ENCODE measurements at places on chromosomes 7 and 10. TPM values are rescaled to one million over a fixed set of nuclear protein-coding genes. Genes with fewer than 3 reads are reported as not detected.

TMEM270 gene
- not detected for total RNA-seq

ANKRD7 gene
- 0.48 TPM for total RNA-seq

CPA1 gene
- 6.7 TPM for total RNA-seq

TWIST1 gene
- 5.0 TPM for total RNA-seq

MYH16 gene
- not detected for total RNA-seq

IDI2 gene
- total RNA-seq, result not detected

ZNF862 gene
- 14.2 TPM for total RNA-seq

- peak; percentile 79 for DNase-seq
These were observed 35.4 kb upstream of the KNDC1 start for GRCh38 chr10:133124357-133125211.

GRCh38 chr7:100859856-100860255 is 7.3 kb upstream of the TRIP6 start:
- DNase-seq, result peak; percentile 75

GRCh38 chr10:29479081-29479925 is 155.5 kb downstream of the SVIL start:
- no peak for DNase-seq

DNA sequence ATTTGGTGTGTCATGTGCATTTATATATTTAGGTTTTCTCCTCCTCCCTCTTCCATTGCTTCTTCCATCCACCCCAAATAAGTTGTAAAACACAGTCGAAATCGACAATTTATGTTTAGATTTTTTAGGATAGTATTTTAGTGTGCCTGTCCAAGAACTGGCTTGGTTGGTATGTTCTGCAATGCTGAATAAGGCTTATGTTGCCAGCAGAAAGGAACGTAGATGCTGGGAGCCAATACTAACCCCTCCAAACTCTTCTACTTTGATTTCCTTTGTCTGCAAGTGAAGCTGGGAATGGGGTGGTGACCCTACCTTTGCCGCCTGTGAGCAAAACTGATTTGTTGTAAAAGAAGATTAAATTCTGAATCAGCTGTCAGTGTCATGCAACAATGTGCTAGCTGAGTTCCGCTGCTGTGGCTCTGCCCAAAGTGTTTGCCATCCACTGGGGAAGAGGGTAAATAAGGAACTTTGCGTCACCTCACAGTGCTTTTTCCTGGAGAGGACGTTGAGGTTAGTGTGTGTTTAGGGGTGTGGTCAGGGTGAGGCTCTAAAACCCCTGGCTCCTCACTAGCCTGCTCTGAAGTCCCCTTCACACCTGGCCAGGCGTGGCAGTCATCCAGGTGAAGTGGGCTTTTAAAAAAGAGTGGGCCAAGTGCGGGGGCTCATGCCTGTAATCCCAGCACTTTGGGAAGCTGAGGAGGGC is 44.4 kb downstream of the TACC2 start:
- no peak for DNase-seq

DNA sequence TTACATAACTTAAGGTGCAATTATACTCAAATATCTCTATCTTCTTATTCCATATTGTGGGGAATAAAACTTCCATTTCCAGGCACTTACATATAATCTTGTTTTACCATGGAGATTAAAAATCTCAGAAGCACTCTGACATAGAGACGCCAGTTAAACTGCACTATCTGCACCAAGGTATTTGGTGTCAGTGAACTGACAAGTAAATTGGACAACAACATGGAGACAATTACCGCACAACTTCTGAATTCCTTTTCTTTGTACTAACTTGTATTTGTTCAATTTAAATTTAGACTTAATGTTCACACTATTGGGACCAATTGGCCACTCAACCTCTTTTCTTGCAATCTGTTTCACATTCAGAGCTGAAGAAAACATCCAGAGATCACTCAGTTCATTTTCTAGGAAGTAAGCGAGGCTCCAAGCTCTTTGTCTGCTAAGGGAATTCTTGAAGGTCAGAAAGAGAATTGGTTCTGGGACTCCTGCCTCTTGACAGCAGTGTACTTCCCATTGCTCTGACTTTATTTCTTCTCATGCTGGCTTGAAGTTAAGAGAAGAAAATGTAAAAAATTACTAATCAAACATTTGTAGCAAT is 184.7 kb downstream of the CHCHD3 start:
- no peak for DNase-seq

DNA sequence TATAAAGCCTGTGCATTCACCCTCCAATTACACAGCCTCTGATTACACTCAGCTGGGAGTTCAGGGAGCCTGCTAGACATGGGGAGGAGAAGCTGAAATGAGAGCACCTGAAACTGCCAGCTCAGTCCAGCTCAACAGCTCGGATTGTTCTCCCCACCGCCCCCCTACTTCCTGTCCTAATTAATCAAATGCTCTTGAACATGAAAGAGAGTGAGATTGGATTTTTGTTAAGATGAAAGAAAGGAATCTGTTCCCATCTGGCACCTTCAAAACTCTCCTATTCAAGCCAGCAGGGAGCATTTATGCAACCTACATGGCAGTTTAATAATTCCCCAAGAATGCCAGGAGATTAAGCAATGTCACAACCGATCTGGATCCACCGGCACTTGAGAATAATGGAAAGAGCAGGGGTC is 98.0 kb downstream of the NPSR1 start:
- DNase-seq, result no peak

GRCh38 chr10:63267414-63268148 is 134.5 kb downstream of the NRBF2 start:
- no peak for DNase-seq

DNA sequence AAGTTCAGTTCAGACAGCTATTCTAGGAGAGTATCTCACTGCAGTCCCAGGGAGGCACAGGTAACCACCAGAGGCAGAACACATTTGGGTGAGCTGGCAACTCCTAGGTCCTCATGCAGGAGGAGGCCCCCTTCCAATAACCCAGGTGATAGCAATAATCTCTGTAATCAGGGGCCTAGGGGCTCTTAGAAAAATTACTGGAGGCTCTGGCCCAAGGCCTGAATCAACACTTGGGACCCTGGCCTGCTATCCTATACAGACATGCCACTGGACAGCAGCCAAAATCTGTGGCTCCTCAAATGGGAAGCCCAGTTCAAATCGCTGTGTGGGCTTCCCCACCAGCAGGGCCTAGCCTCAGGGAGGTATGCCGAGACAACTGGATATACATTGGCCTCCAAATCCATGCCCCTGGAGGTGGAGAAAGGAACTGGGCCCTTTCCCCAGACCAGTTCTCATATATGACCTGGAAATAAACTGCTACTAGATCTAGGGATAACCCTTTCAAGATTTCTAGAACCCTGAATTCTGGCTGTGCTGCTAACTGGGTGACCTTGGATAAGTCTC is 1.6 kb downstream of the AVPI1 start:
- DNase-seq, result no peak

GRCh38 chr10:63677001-63677400 is 155.8 kb downstream of the REEP3 start:
- no peak for DNase-seq

GRCh38 chr10:125024497-125025234 is 82.7 kb downstream of the ZRANB1 start:
- peak; percentile 55 for DNase-seq

GRCh38 chr10:102465466-102465865 is 14.1 kb upstream of the C10orf95 start:
- DNase-seq, result no peak

GRCh38 chr7:155589001-155589980 is 42.9 kb upstream of the CNPY1 start:
- DNase-seq, result peak; percentile 72

- DNase-seq, result no peak
These were observed 22.1 kb downstream of the CAV1 start for GRCh38 chr7:116546916-116547315.

DNA sequence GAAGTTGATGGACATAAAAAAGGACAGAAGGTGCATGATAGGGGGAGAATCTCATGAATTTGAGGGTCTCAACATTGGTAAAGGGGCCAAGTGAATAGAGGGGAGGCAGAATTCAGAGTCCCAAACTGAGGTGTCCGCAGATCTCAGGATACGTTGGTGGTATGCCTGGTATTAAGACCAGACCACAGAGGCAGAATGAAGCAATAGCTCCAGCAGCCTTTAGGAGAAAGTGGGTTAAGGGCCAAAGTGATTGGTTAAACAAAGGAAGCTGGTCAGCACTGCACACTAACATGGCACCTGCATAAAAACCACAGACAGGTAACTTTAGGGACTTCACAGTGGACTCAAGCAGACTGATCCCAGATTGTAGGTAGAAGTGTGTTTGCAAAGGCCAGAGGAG is 37.5 kb downstream of the MEST start:
- DNase-seq, result no peak

- DNase-seq, result no peak
These were observed 52.7 kb downstream of the MAD1L1 start for GRCh38 chr7:2180081-2180480.

- DNase-seq, result no peak
These were observed 15.3 kb downstream of the LIPK start for GRCh38 chr10:88721392-88721791.

GRCh38 chr10:61391281-61391680 is 61.9 kb downstream of the TMEM26 start:
- DNase-seq, result no peak

GRCh38 chr10:88651101-88651551 is 13.1 kb upstream of the LIPF start:
- no peak for DNase-seq

- DNase-seq, result no peak
These were observed 642.2 kb downstream of the SH2D4B start for GRCh38 chr10:81179805-81180452.

DNA sequence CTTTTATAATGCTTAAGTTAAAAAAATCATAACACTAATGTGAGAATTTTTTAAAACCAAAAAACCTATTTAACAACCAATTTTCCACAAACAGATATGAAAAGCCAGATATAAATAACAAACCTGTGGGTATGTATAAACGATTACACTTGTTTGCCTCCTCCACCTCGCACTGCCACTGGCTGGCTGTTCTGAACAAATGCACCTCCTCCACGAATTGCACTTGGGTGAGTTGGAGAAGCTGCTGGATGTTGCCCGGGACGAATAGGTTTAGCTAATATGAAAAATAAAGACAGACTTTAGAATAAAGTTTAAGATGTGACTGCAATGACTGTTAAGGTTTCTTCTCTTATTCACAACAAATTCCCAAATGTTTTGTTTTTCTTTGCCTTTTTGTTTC is 40.8 kb downstream of the KIF5B start:
- DNase-seq, result no peak

- DNase-seq, result no peak
These were observed 54.9 kb downstream of the AKAP9 start for GRCh38 chr7:91995391-91996105.

- DNase-seq, result no peak
These were observed 73.6 kb downstream of the COL26A1 start for GRCh38 chr7:101436221-101436735.

- DNase-seq, result no peak
These were observed 26.8 kb downstream of the GAD2 start for GRCh38 chr10:26243351-26243720.

DNA sequence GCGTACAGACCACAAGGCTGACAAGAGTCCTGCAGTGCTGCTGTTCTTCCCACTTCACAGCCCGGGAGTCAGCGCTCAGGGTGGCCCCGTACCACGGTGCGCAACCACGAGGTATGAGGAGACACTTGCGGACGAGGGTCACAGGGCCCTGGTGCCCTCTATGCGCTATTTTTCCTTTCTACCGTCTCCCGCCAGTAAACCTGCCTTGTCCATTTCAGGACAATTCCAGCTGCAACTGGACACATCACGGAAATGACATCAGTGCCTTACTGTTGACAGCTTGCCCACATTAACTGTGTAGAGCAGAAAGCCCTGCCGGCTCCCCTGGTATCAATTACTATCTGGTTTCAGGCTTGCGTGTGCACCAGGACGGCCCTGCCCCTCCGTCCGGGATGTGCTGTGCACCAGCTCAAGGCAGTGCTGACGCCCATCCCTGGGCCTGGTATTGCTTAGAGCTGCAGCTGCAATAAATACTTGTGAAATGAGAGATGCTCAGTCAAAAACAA is 65.1 kb downstream of the ZRANB1 start:
- peak; percentile 76 for DNase-seq

DNA sequence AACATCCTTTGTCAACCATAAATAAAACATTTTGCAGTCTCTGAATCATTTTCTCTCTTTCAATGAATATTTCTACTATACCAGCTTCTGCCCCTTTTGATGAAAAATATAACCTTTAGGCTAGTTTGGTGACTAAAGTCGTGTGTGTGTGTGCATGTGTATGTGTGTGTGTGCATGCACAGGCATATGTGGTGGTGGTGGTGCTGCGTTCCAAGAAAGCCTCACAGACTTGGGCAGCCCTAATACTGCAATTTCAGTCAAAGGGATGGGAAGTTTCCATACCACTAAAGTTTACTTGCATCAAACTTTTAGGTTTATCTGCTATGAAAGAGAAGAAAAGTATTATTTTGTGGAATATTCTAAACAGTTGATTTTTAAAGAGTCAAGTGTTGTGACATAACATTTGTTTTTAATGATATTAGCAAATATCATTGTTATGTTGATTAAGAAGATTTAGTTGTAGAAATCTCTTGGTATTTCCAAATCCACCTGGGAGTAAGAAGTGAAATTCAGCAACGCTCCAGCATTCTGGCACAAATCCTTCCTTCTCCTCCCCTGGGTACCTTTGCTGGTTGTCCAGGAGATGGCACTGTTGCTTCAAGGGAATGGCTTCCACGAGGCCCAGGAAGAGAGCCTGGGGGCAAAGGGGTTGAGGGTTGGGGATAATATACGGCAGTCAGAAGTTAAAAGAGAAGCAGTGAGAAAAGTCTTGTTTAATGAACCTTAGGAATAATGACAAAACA is 41.5 kb downstream of the ASB4 start:
- no peak for DNase-seq

DNA sequence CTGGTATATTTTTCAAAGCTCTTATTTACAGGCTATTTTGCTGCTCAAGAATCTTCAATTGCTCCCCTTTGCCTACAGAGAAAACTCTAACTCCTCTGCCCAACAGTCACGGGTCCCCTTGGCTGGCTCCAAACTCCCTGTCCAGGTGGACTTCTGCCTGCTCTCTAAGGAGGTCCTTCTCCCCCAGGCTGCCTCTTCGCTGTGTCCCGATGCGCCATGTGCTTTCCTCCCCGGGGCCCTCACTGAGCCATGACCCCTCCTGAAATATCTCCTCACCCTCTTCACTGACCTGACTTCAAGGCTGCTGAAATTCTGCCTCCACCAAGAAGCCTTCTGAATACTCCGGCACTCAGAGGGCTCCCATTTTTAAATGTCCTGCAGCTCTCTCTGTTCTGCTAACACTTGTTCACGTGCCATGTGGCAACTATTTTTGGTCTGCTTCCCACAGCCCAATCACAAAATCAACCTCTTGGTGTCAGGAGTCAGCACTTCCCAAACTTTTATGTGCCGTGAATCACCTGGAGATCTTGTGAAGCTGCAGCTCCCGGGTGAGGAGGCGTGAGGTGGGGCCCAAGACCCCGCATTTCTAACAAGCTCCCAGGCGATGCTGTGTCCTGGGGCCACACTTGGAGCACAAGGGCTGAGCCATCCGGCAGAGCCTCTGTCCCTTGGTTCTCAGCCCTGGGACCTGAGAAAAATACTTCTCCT is 85.7 kb upstream of the COL13A1 start:
- DNase-seq, result peak; percentile 34

DNA sequence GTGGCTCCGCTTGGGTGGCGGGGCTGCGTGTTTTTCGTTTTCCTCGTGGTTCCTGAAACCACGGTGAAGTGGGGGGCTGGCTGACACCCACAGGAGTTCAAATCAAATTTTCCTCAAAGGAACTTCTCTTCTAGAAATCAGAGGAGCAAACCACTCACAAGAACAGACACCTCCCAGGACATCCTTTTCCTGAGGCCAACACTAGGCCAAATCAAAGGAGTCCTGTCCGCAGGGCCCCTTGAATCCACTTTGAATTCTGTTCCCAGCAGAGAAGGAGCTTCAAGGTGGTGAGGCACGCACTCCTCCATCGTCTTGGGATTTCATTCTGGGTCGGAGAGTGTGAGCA is 29.9 kb upstream of the ZNF273 start:
- peak; percentile 57 for DNase-seq
